ENCODE measurements at places on chromosomes 1 and 21.

DNA sequence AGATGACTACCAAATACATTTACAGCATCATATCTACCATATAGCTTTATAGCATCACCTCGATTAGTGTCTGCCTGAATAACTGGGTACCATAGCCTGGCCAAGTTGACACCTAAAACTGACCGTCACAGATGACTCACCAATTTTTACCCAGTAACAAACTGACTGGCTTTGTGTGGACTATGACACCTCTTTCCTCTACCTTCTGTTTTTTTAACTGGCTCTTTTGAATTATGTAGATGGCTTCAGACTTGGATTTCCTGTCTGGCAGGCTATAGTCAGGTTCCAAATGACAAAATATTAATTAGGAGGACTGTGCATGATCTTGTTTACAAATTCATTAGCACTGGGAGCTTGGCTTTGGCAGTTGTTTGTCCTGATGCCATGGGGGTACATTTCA is 360.3 kb downstream of the TGFB2 start:
- DNase-seq, result no peak

DNA sequence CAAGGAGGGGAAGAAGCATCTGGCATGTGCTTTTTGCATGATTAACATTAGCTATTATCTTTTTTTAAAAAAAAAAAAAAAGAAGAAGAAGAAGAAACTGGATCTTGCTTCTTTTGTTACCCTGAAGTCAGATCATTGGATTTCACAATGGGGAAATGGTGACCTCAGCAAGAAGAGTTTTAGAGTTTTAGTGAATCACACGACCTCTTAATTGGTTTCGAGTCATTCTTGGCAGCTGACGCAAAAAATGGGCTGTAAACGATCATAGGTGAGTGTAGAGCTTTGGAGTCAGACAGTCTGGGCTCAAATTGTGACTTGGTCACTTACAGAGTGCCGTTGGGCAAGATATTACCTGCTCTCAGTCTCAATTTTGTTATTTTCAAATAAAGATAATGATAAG is 33.3 kb upstream of the PGBD5 start:
- DNase-seq, result no peak

DNA sequence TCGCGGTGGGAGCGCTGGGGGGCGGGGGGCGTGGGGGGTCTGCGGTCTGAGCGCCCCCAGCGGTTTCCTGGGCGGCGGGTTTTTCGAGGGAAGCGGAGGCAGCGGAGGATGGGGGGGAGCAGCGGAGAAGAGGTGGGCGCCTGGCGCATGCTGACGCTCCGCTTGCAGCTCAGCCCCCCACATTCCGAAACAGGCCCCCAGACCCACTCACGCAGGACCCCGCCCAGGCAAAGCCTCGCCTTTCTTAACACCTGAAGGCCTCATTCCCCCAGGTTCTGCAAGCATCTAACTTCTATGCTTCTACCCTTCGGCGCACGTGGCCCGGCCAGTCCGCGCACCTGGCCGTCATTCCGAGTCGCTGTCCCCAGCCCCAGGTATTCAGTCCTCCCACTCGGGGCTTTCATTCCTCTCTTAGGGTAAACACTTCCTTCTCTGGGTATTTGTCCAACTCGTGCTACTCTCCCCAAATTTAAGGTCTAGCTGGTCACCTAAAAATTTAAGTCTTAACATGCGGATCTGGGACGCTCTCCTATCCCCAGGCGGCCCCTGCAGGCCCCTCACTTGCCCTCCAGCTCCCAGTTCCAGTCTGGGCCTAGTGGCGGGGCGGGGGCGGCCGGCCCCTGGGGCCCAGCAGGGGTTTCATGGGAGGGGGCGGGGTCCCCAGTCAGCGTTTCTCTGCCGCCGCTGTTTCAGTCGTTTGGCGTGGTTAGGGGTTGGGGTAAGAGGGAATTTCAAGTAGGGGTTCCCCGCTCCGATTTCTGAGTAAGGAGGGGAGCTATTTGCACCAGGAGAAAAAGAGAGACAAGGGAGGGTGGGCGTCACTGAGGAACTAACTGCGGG is 2.8 kb upstream of the ZBTB7B start:
- DNase-seq, result peak; percentile 47

GRCh38 chr1:40187399-40187798 is 26.2 kb downstream of the RLF start:
- DNase-seq, result no peak

GRCh38 chr1:79177844-79178243 is 171.3 kb upstream of the ADGRL4 start:
- no peak for DNase-seq

All from RWPE2 (cell line).